ENCODE measurements at places on chromosomes 2 and 18.
A peak's percentile ranks its signal among the peaks of the same experiment; 100 is the strongest.

DNA sequence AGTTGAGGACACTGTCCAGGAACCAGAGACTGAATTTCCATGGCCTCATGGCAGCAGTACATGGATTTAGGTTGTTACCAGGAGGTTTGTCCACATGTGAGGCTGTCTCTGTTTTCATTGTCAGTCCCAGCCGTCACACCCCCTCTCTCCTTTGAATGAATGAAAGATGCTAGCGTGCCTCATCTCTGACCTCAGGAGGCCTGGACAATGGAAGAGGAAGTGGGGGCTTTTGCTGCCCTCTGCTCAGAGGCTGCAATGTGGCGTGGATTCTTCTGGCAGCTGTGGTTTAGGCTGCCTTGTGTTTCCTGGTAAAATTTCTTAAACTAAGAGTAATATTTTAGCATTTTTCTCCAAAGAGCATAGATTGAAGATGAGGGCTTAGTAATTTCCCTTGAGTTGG, 47.5 kb downstream of the RAB31 start:
- peak; percentile 85 for DNase-seq

GRCh38 chr2:210546424-210547208, 9.8 kb upstream of the CPS1 start:
- DNase-seq, result no peak

DNA sequence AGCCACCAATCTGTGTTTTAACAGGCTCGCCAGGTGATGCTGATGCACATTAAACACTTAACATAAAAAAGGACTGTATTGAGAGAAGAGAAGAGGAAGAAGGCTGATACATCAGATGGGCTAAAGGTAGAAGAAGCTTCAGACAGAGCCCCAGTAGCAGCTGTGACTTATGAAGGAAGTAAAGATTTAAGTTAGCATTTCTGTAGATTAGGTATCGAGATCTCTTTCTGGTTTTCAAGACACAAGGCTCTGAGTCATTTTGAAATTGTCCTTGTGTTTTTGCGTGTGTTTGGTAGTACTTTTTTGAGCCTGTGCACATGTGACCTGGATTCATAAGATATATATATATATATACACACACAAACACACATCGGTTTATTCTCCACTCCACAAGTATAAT, 40.6 kb upstream of the GCFC2 start:
- DNase-seq, result no peak

- no peak for DNase-seq
Measured at GRCh38 chr2:172234716-172235691, 132.3 kb upstream of the DLX2 start.

DNA sequence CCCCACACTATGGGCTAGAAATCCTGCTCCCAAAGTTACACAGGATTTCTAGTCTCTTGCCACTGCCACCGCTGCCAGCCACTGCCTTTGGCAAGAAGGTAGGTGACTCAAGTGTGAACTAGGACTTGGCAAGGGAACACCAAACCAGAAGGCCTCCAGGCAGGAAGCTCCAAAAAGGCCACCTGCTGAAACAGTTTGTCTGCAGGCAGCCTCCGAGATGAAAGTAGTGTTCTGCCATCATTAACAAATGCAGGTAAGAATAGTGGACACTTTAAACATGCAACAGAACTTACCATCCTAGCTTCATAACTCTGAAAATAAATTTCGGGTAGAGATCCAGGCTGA, 3.9 kb downstream of the ANKRD44 start:
- DNase-seq, result no peak

DNA sequence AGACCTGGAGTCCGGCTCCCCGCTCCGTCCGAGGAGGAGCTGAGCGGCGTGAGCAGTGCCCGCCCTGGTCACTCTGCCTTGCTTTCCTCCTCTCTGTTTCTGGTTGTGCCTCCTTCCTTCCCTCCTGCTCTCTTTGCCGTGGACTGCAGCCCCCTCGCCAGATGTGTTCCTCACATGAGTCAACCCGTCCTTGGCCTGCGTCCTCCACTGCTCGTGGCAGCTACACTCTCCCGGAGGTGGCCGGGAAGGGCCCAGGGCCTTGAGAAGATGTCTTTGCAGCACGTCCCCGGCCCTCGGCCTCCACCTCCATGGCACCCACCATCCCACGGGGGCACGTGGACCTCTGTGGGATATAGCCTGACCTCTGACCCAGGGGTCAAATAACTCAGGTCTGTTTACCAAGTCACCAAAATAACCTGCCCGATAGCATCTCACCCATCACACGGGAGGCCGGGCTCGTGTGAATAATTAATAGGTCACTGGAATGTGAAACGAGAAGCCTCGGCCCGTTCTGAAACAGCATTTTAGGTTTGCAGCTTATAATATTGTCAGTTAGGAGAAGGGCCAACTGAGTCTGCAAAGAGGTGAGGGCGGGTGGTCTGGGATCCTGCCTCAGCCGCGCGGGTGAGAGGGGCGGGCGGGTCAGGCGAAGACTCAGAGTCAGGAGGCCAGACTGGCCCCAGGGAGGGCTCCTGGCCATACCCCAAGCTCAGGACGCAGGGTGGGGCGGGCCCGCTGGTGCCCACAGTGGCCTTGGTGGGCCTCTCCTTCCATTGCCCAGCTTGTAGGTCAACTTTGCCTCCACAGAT, 42.6 kb downstream of the NFATC1 start:
- no peak for DNase-seq

DNA sequence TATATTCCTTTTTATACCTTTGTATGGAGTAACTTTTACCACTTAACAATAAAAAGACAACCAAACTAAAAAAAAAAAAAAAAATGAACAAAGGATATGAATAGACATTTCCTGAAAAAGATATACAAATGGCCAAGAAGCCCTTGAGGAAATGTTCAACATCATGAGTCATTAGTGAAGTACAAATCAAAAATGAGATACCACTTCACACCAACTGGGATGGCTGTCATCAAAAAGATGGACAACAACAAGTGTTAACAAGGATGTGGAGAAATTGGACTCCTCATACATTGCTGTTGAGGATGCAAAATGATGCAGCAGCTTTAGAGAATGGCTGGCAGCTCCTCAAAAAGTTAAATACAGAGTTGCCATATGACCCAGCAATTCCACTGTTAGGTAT, 22.6 kb upstream of the SCYGR2 start:
- DNase-seq, result peak; percentile 60

DNA sequence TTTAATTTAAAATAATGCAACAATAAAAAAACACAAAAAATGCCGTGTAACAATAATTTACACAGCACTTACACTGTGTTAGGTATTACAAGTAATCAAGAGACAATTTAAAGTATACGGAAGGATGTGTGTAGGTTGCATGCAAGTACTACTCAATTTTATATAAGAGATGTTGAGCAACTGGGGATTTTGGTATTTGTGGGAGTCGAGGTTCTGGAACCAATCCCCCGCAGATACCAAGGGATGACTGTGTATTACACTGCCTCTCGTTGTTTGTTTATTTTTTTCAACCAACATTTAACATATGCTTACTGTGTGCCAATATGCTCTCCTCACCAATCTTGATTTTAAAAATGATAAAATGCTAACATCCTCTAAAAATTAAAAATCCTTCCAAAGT, 24.8 kb downstream of the MAP3K2 start:
- DNase-seq, result no peak

- DNase-seq, result no peak
Measured at GRCh38 chr2:228613133-228613850, 431.8 kb upstream of the SPHKAP start.

DNA sequence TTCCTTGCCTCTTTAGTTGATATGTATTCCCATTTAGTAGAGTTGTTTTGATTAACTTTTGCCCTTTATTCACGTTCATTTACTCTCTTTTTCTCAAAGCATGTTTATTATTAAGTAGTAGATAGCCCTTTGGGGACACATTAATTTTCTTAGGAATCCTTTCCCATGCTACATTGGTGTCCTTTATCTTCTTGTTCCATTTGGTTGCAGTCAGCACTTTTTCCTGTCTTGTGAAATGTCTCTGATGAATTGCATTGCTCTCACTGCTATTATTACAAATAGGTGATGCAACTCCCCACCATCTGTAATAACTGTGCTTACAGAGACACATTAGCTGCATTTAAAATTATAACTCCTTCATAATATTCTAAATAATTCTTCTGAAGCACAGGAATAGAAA, 428.5 kb upstream of the CNTNAP5 start:
- DNase-seq, result no peak

DNA sequence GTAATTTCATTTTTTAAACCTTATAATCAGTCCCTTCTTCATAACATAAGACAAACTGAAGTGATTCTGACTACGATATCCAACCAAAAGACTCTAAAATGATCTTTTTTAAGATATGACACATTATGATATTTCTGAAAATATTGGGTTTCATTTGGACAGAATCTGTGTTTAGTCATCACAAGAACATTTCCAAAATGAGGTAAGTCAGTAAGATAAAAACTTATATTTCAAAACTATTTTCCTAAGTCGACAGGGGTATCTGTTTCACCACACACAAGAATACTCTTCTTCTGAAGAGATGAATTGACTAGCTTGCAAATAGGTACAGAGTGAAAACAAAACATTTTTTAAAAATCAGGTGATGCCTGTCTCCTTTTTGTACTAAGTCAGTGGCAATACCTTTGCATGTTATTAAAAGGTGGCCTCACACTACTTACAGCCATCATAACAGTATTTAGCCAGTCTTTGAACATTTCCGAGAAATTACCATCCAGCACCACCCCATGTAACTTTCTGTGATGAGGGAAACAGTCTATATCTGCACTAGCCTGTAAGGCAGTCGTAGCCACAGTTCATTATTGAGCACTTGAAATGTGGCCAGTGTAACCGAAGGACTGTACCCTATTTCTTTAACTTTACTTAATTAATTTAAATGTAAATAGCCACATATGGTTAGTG, 13.5 kb downstream of the STK39 start:
- no peak for DNase-seq

DNA sequence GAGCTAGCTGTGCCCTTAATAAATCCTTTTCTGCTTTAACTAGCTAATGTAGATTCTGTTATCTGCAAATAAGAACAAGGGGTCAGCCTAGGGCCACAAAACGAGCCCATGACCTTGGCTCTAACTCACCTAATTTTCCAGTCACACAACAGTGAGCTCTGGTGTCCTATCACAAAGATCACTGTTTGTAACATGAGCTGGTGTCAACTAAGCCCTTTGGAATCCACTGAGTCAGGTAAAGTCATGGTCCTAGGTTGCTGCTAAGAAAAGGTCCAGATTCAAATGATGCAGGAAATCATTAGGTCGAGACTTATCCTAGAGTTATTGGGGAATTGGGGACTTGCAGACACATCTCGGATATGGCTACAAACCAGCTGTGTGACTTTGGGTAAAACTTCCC, 49.9 kb downstream of the ST8SIA5 start:
- DNase-seq, result no peak

GRCh38 chr2:98608962-98609604, 694 bp downstream of the UNC50 start:
- peak; percentile 30 for DNase-seq

GRCh38 chr18:63286926-63287325, 32.6 kb downstream of the BCL2 start:
- no peak for DNase-seq

DNA sequence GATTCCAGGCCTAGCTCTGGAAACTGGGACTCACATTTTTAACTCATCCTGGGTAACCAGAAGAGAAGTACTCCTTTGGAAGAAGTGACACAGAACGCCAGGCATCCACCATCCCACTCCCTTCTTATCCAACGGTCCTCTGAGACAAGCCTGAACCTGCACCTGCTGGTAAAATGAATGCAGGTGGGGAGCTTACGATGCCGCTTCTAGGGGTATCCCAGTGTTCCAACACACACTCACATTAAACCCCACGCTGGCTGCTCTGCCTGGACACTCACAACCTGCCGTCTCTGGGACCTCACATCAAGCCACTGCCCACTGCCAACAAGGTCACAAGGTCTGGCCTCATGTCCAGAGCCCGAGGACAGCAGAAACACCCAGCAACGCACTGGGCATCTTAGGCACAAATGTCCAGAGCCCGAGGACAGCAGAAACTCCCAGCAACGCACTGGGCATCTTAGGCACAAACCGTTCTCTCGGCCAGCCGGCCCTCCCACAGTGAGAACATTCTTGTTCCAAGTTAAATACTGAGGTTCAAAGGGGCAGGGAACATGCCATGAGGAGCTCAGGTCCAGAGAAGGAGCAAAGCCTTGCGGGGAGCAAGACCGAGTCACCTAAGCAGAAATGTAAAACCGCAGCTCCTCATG, 9.9 kb downstream of the SLC66A2 start:
- no peak for DNase-seq

DNA sequence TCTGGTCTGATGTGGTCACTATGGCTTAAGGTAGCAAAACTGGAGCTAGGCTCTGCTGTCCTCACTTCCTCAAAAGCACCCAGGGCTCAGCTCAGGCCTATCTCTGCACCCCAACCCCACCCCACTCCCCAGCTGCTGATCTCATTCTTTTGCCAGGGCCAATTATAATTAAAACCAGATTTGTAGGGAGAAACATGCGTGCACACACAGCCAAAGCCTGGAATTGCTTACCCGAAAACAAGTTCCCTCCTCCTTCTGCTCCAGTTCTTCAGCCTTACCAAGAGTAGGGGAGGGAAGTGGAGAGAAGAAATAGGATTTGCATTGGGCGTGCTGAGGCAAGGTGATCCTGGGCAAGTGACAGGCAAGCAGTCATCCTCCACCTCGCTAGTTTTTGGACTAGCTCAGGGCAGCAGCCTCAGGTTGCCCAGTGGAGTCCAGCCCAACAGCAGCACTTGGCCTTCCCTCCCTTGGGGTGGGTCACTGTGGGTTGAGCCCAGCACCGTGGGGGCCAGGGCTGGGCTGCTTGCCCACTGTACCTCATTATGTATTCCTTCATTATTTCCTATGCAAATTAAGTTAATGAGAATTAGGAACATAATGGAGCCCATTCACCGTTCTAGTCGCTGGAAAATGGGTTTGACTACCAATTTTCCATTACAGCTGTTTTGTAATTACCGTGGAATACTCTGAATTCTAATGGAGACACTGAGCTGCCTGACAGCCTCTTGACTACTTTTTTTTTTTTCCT, 199.1 kb upstream of the CELF4 start:
- DNase-seq, result no peak

DNA sequence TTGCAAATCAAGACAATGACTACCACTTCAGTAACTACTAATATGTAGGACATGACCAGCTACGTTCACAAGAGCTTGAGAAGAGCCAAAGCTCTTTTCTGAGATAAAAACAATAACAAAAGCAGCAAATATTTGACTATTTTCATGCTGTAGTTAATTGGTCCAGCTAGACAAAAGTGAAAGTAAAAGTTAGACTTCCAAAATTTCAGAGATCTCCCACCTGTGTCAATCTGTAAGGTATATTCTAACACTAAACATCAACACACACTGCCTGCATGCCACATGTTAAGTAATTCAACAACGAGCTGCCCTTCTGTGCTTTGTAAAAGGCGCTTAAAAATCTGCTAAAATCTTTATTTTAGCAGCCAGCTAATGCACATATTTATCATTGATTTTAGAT, 185.9 kb downstream of the SLC39A10 start:
- DNase-seq, result no peak

DNA sequence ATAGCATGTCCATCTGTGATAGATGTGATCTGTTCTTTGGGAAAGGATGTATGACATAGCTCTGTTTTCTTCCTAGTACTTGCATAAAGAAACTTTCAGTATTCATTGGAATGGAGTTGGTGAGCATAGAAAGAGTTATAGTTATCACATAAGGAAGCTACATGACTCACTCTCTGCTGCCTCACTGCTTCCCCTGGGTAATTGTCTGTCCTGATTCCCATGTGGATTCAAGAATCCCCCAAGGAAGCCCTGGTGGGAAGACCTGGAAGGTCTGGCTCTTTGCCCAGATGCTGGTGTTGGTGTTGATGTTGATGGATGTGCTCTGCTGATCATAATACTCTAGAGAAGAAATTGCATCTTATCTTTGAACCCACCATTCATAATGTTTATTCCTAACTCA, 60.6 kb downstream of the PTPN4 start:
- DNase-seq, result peak; percentile 98

GRCh38 chr2:159973325-159973724, 89.1 kb downstream of the PLA2R1 start:
- DNase-seq, result no peak

All from dermis microvascular lymphatic vessel endothelial cell (primary cell).